ENCODE measurements at places on chromosomes 7 and 10. TPM values are rescaled to one million over a fixed set of nuclear protein-coding genes. Genes with fewer than 3 reads are reported as not detected.

PRXL2A gene
- total RNA-seq, result 0.07 TPM

IFIT1B gene
- not detected for total RNA-seq

PRKAR2B gene
- total RNA-seq, result 14.7 TPM

FZD1 gene
- total RNA-seq, result 6.2 TPM

ADARB2 gene
- not detected for total RNA-seq

GPR26 gene
- total RNA-seq, result not detected

SEMA4G gene
- total RNA-seq, result 2.9 TPM

OR2AE1 gene
- not detected for total RNA-seq

SCD gene
- total RNA-seq, result 149 TPM

BAMBI gene
- 5.2 TPM for total RNA-seq

SPDYE2B gene
- not detected for total RNA-seq

GBX1 gene
- total RNA-seq, result not detected

CPVL gene
- total RNA-seq, result 0.50 TPM

HOXA1 gene
- 1.3 TPM for total RNA-seq

ZC3HAV1L gene
- 2.7 TPM for total RNA-seq

DNAAF5 gene
- 82.8 TPM for total RNA-seq

CCDC146 gene
- total RNA-seq, result 0.40 TPM

SPDYE2 gene
- not detected for total RNA-seq

TFAM gene
- total RNA-seq, result 141 TPM

HBP1 gene
- total RNA-seq, result 20.6 TPM

FOXI2 gene
- not detected for total RNA-seq

TMEM72 gene
- not detected for total RNA-seq

SRGN gene
- 135 TPM for total RNA-seq

EPHB6 gene
- 4.0 TPM for total RNA-seq

RARRES2 gene
- not detected for total RNA-seq

ETV1 gene
- total RNA-seq, result 9.3 TPM

TBC1D12 gene
- 4.6 TPM for total RNA-seq

SOSTDC1 gene
- total RNA-seq, result not detected

TWNK gene
- total RNA-seq, result 35.9 TPM

CCDC3 gene
- total RNA-seq, result 0.48 TPM

ZC3HAV1 gene
- 28.3 TPM for total RNA-seq

AGMO gene
- total RNA-seq, result not detected

LOXL4 gene
- not detected for total RNA-seq

NANOS1 gene
- 0.39 TPM for total RNA-seq

LBX1 gene
- not detected for total RNA-seq

JCAD gene
- total RNA-seq, result 8.5 TPM

HYAL4 gene
- not detected for total RNA-seq

NRCAM gene
- total RNA-seq, result 14.6 TPM

DLG5 gene
- total RNA-seq, result 22.3 TPM

POLR2J gene
- 93.9 TPM for total RNA-seq

TEX36 gene
- not detected for total RNA-seq

SEC61A2 gene
- 4.9 TPM for total RNA-seq

GSTK1 gene
- 90.4 TPM for total RNA-seq

ELOVL3 gene
- not detected for total RNA-seq

PTTG1IP2 gene
- total RNA-seq, result not detected

DNAJB6 gene
- 196 TPM for total RNA-seq

SEC31B gene
- 1.9 TPM for total RNA-seq

SEMA3C gene
- total RNA-seq, result 33.7 TPM

STEAP1B gene
- total RNA-seq, result 0.08 TPM

VSIR gene
- total RNA-seq, result 0.02 TPM

BTBD16 gene
- not detected for total RNA-seq

ZNF775 gene
- 7.2 TPM for total RNA-seq

CASP7 gene
- total RNA-seq, result 32.0 TPM

ZNF503 gene
- total RNA-seq, result 2.8 TPM

PAPOLB gene
- not detected for total RNA-seq

BICC1 gene
- total RNA-seq, result 7.9 TPM

MARCHF5 gene
- total RNA-seq, result 9.8 TPM
